ENCODE measurements at places on chromosomes 1 and 21. TPM values are rescaled to one million over a fixed set of nuclear protein-coding genes. Genes with fewer than 3 reads are reported as not detected.

The CD1C gene
- 85.3 TPM for polyA plus RNA-seq

The LCE3D gene
- not detected for polyA plus RNA-seq

The KCNC4 gene
- 2.1 TPM for polyA plus RNA-seq

The EXTL1 gene
- polyA plus RNA-seq: 3.6 TPM

The CXADR gene
- 0.29 TPM for polyA plus RNA-seq

The HCN3 gene
- 1.6 TPM for polyA plus RNA-seq

The C1orf94 gene
- polyA plus RNA-seq: not detected

The DNM3 gene
- 0.61 TPM for polyA plus RNA-seq

The CDC7 gene
- polyA plus RNA-seq: 6.4 TPM

The UBE2U gene
- polyA plus RNA-seq: not detected

The WNT9A gene
- 0.11 TPM for polyA plus RNA-seq

The PRRX1 gene
- polyA plus RNA-seq: 5.9 TPM

The BLACAT1 gene
- polyA plus RNA-seq: not detected

The LCE2C gene
- not detected for polyA plus RNA-seq

The KMO gene
- polyA plus RNA-seq: 11.2 TPM

The REN gene
- polyA plus RNA-seq: not detected

- no peaks in the 10 kb centered on the region for H3K4me1 ChIP-seq
- no peaks in the 10 kb centered on the region for H3K27me3 ChIP-seq
- H3K36me3 ChIP-seq: no peaks in the 10 kb centered on the region
- no peak overlapping the region for H3K27ac ChIP-seq
- no peak overlapping the region for H3K4me3 ChIP-seq
These were observed 261.3 kb downstream of the TNR start for GRCh38 chr1:175482071-175482451.

DNA sequence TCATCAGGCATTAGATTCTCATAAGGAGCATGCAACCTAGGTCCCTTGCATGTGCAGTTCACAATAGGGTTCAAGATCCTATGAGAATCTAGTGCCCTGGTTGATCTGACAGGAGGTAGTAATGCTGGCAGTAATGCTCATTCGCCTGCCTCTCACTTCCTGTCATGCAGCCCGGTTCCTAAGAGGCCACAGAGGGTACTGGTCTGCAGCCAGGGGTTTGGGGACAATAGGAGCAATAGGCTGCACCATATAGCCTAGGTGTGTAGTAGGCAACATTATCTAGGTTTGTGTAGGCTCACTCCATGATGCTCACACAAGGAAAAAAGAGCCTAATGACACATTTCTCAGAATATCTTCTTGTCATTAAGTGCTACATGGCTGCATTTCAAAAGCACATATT lies 25.8 kb downstream of the CFHR5 start:
- H3K27ac ChIP-seq: no peak overlapping the region
- DNase-seq: no peak
- H3K36me3 ChIP-seq: no peaks in the 10 kb centered on the region
- no peak overlapping the region for H3K4me3 ChIP-seq
- H3K4me1 ChIP-seq: no peaks in the 10 kb centered on the region

- H3K4me3 ChIP-seq: no peak overlapping the region
- H3K27ac ChIP-seq: no peak overlapping the region
- H3K27me3 ChIP-seq: no peaks in the 10 kb centered on the region
- H3K36me3 ChIP-seq: no peaks in the 10 kb centered on the region
These were observed 156.8 kb downstream of the LEPR start for GRCh38 chr1:65577278-65577677.

- DNase-seq: peak; percentile 69
- H3K27ac ChIP-seq: no peak overlapping the region
- H3K27me3 ChIP-seq: peaks cover 8% of the 10 kb centered on the region
- peaks cover 26% of the 10 kb centered on the region for H3K4me1 ChIP-seq
- no peak overlapping the region for H3K4me3 ChIP-seq
These were observed 48.6 kb downstream of the WDR4 start for GRCh38 chr21:42830456-42831455.

DNA sequence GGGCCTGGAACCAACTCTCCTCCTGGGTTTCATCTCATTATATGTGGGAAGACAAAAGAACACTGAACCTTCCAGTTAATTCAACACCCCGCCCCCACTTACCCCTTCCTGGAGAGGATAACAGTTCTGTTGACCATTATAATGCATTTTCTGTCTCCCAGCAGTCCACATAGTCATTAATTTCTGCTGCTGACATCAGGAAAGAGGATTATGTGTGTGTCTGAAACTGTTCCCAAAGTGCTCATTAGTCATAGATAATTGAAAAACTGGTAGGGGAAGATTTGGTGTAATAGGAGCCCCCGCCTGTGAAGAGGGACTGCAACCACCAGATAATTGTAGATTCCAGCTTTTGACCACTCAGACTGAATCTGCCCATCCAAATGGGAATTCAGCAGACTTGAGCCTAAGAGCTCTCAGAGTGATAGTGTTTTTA lies 208.7 kb downstream of the FGGY start:
- DNase-seq: no peak
- no peaks in the 10 kb centered on the region for H3K36me3 ChIP-seq
- no peak overlapping the region for H3K4me3 ChIP-seq
- no peak overlapping the region for H3K27ac ChIP-seq
- H3K4me1 ChIP-seq: peaks cover 15% of the 10 kb centered on the region

- H3K27ac ChIP-seq: no peak overlapping the region
- DNase-seq: no peak
- no peaks in the 10 kb centered on the region for H3K27me3 ChIP-seq
- no peaks in the 10 kb centered on the region for H3K4me1 ChIP-seq
- no peak overlapping the region for H3K4me3 ChIP-seq
- H3K36me3 ChIP-seq: no peaks in the 10 kb centered on the region
These were observed 41.9 kb upstream of the MCOLN3 start for GRCh38 chr1:85090225-85090624.

DNA sequence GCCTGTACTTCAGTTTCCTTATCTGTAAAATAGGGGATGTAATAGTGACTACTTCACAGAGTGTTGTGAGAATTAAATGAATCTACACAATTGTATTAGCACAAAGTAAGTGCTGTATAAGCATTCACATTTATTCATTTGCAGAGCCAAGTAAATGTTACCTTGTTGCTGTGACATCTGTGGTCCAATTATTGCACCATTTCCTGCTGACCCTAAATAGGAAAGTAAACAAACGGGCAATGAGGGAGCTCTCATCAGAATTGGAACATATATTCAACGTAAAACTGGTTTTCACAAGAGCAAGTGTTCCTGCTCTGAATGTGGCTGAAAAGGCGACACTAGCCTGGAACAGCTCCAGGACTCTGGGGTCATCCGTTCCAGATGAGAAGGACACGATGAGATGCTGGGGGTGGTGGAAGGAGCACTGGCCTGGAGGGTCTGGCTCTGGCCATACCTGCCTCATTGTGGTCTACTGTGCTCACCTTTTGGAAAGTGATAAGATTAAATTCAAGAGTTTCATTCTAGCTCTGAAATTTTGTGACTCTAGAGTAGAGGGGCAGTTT lies 34.5 kb downstream of the PROX1 start:
- no peaks in the 10 kb centered on the region for H3K4me1 ChIP-seq
- H3K4me3 ChIP-seq: no peak overlapping the region
- H3K27me3 ChIP-seq: no peaks in the 10 kb centered on the region
- no peaks in the 10 kb centered on the region for H3K36me3 ChIP-seq

- DNase-seq: no peak
- H3K4me3 ChIP-seq: no peak overlapping the region
- peaks cover 79% of the 10 kb centered on the region for H3K36me3 ChIP-seq
- peaks cover 51% of the 10 kb centered on the region for H3K4me1 ChIP-seq
- H3K27ac ChIP-seq: no peak overlapping the region
These were observed 6.8 kb downstream of the MX1 start for GRCh38 chr21:41432562-41433460.

- no peak overlapping the region for H3K4me3 ChIP-seq
- H3K4me1 ChIP-seq: no peaks in the 10 kb centered on the region
- no peak for DNase-seq
- no peaks in the 10 kb centered on the region for H3K27me3 ChIP-seq
- no peaks in the 10 kb centered on the region for H3K36me3 ChIP-seq
These were observed 651.6 kb downstream of the NPHP4 start for GRCh38 chr1:5340560-5341130.

GRCh38 chr1:117335376-117336086 lies 31.7 kb upstream of the MAN1A2 start:
- no peaks in the 10 kb centered on the region for H3K36me3 ChIP-seq
- no peak overlapping the region for H3K4me3 ChIP-seq
- no peak for DNase-seq
- H3K27ac ChIP-seq: no peak overlapping the region
- no peaks in the 10 kb centered on the region for H3K27me3 ChIP-seq

GRCh38 chr1:228097333-228098081 lies 5.6 kb downstream of the C1orf35 start:
- DNase-seq: peak; percentile 75
- H3K4me3 ChIP-seq: no peak overlapping the region
- H3K4me1 ChIP-seq: peaks cover 96% of the 10 kb centered on the region
- H3K27me3 ChIP-seq: no peaks in the 10 kb centered on the region

GRCh38 chr1:59769736-59770095 lies 45.0 kb upstream of the HOOK1 start:
- no peaks in the 10 kb centered on the region for H3K27me3 ChIP-seq
- peaks cover 8% of the 10 kb centered on the region for H3K4me1 ChIP-seq
- no peak overlapping the region for H3K4me3 ChIP-seq
- H3K36me3 ChIP-seq: no peaks in the 10 kb centered on the region

- no peak for DNase-seq
- no peak overlapping the region for H3K4me3 ChIP-seq
- H3K4me1 ChIP-seq: peaks cover 54% of the 10 kb centered on the region
- H3K27ac ChIP-seq: no peak overlapping the region
These were observed 6.5 kb downstream of the CACHD1 start for GRCh38 chr1:64476251-64476952.

DNA sequence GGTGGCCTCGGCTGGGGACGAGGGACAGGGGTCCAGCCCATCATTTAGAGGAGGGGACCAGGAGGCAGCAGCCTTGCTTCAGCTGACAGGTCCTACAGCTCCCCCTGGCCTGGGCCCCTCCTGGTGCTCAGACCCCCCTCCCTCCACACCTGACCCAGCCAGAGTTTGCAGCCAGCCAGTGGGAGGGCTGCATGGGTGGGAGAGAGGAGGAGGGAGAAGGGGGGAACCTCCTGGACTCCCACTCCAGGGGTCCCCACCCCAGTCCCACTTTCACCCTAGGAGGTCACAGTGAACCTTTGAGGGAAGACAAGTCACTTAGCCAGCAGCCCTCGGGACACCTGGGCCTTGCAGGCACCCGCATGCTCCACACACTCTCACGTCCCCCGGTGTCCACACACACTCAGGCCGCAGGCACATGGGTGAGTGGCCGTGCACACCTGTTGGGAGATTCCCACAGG lies 108.9 kb upstream of the ZBTB40 start:
- no peak overlapping the region for H3K27ac ChIP-seq
- no peaks in the 10 kb centered on the region for H3K4me1 ChIP-seq
- DNase-seq: peak; percentile 58
- no peaks in the 10 kb centered on the region for H3K36me3 ChIP-seq

- H3K27ac ChIP-seq: peak overlapping the region; percentile 82
- H3K4me3 ChIP-seq: no peak overlapping the region
- H3K4me1 ChIP-seq: peaks cover 49% of the 10 kb centered on the region
- peaks cover 48% of the 10 kb centered on the region for H3K36me3 ChIP-seq
- H3K27me3 ChIP-seq: no peaks in the 10 kb centered on the region
These were observed 63.8 kb downstream of the CD34 start for GRCh38 chr1:207847116-207847515.

DNA sequence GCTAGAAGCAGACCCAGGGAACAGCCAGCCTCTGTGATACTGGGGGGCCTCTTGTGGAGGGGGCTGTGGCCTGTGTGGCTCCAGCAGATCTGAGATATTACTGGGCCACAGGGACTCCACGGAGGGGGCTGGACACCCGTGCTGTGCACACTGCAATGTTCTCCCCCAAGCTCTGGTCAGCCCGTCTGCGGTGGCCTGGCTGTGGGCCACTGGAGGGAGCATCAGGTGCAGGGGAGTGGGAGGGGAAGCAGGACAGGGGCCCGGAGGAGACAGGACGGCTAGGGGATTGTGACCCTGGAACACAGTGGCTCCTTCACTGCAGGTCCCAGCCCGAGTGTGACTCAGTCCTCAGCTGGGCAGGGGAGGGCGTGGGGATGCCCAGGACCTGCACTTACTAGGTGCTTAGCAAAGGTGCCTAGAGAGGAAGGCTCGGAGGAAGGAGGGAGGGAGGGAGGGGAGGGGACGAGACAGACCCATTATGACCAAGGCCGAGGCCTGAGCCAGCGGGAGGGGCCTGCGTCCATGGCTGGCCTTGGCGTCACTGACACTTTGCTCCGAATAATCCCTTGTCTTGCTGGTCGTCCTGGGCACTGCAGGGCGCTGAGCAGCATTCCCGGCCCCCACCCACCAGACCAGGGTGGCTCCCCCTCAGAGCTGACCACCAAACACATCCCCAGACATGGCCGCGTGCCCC lies 44.2 kb downstream of the PRDM16 start:
- no peaks in the 10 kb centered on the region for H3K27me3 ChIP-seq
- H3K4me1 ChIP-seq: no peaks in the 10 kb centered on the region
- no peak for DNase-seq
- H3K36me3 ChIP-seq: no peaks in the 10 kb centered on the region
- no peak overlapping the region for H3K27ac ChIP-seq

GRCh38 chr1:229059671-229060539 lies 211.0 kb upstream of the RAB4A start:
- H3K4me3 ChIP-seq: no peak overlapping the region
- H3K27ac ChIP-seq: peak overlapping the region; percentile 42
- H3K4me1 ChIP-seq: no peaks in the 10 kb centered on the region

- no peak for DNase-seq
- no peaks in the 10 kb centered on the region for H3K27me3 ChIP-seq
- H3K4me1 ChIP-seq: peaks cover 16% of the 10 kb centered on the region
- H3K27ac ChIP-seq: no peak overlapping the region
- H3K36me3 ChIP-seq: no peaks in the 10 kb centered on the region
These were observed 72.8 kb downstream of the MORN1 start for GRCh38 chr1:2318314-2319278.

GRCh38 chr1:10606064-10606463 lies 131.3 kb downstream of the PEX14 start:
- H3K4me3 ChIP-seq: no peak overlapping the region
- H3K27me3 ChIP-seq: no peaks in the 10 kb centered on the region

DNA sequence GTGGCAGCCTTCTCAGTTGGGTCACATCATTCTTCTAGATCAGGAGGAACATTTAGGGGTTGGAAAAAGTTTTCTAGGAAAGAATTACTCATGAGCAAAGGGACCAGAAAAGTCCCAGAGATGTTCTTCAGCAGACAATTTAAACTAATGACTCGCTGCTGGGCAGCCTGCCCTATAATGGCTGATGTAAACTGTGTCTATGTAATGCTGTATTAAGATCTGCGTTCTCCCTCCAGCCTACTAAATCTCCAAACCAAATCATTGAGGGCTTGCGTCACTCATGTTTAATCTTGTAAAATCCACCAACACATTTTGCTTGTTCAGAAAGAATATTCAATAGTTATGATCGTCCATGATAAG lies 92.1 kb downstream of the LRRC8C start:
- no peaks in the 10 kb centered on the region for H3K36me3 ChIP-seq
- H3K27me3 ChIP-seq: no peaks in the 10 kb centered on the region
- peak overlapping the region; percentile 35 for H3K27ac ChIP-seq
- H3K4me3 ChIP-seq: no peak overlapping the region

DNA sequence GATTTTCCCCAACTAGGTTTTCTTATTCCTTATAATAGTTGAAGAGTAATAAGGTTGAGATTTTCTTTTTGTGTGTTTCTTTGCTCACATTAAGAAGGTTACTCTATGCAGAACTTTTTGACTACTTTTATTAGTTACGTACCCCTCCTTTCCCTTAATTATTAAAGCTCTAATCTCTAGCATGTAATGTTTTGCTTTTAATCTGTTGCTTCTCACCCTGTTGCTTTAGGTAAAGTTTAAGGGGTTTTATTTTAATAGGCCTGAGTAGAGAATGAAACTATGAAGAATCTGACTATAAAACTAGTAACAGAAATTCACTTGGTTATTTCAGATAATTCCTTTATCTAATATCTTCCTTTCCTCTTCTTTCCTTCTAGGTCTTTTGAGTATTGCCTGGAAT lies 53.4 kb downstream of the POU2F1 start:
- no peaks in the 10 kb centered on the region for H3K27me3 ChIP-seq
- H3K4me3 ChIP-seq: no peak overlapping the region
- no peaks in the 10 kb centered on the region for H3K36me3 ChIP-seq
- no peak for DNase-seq
- H3K27ac ChIP-seq: no peak overlapping the region

All from spleen (tissue), 13 donors.